ENCODE measurements at places on chromosomes 7 and 10.

GRCh38 chr7:80028717-80029116 is 105.9 kb upstream of the GNAI1 start:
- DNase-seq: no peak

- DNase-seq: no peak
Measured at GRCh38 chr10:60757420-60757895, 20.8 kb upstream of the CDK1 start.

GRCh38 chr7:105600720-105601550 is 19.6 kb upstream of the EFCAB10 start:
- no peak for DNase-seq

GRCh38 chr7:44793919-44794318 is 2.6 kb upstream of the PPIA start:
- no peak for DNase-seq

DNA sequence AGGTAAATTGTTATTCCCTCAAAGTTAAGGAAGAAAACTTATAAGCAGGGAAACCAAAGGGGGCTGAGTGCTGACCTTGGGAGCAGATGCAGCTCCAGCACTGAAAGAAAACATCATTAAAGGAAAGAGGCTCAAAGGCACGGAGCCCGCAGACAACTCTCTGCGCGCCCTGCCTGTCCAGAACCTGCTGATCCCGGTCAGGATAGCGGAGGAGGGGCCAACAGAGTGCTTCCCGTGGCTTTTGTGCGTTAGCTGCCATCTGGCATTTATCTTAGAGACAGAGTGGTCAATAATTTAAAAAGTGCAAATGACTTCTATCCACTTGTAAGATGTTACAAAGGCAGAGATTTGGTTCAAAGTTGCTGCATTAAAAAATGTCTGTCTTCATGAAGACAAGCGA is 162.1 kb downstream of the FANK1 start:
- DNase-seq: no peak

- no peak for DNase-seq
Measured at GRCh38 chr10:33791272-33791660, 456.8 kb upstream of the NRP1 start.

DNA sequence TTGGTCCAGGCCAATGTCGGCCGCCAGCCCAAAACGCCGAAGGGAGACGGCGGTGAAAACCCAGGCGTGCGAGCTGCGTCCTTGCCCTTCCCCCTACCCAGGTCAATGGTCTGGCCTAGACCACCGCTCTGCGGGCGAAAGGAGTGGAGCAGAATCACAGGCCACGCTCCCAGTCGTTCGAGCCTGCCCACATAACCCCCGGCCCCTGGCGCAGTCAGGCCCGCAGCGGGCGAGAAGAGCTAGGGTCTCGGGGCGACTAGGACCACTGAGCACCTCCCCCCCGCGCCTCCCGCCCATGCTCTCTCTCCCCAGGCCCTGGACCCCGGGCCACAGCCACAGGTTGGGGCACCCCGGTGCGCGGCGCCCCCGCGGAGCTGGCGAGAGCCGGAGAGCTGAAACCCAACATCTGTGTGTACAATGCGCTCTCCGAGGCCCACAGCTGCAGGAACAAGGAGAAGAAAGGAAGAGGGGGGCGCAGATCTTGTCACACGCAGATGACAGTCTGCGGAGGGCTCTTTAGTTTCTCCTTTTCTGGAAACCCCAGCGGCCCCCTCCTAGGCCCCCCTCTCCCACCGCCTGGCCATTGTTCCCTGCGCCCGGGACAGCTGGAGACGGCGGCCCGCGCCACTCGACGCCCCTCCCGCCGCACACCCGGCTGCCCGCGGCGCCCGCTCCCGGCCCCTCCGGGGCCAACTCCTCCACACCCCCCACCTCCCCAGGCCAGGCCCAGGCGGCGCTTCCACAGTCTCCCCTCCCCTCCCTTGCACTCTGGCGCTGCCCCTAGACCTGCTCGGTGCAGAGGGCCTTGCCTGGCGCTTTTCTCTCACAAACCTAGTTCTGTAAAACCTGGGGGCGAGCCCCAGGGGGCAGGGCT is 355.0 kb downstream of the DNAJB6 start:
- no peak for DNase-seq

GRCh38 chr7:117995850-117996650 is 122.8 kb upstream of the CTTNBP2 start:
- no peak for DNase-seq

- no peak for DNase-seq
Measured at GRCh38 chr7:82625377-82625776, 181.8 kb upstream of the CACNA2D1 start.

GRCh38 chr10:100697070-100697469 is 48.3 kb upstream of the PAX2 start:
- no peak for DNase-seq

- no peak for DNase-seq
Measured at GRCh38 chr7:4040109-4040928, 641.8 kb upstream of the FOXK1 start.

- no peak for DNase-seq
Measured at GRCh38 chr7:90710466-90710850, 114.3 kb downstream of the CDK14 start.

- DNase-seq: no peak
Measured at GRCh38 chr7:38685851-38686250, 54.7 kb upstream of the AMPH start.

GRCh38 chr10:49187044-49187484 is 1.1 kb downstream of the TMEM273 start:
- DNase-seq: no peak

GRCh38 chr10:77614778-77615625 is 22.6 kb downstream of the KCNMA1 start:
- no peak for DNase-seq
